NCI-H1694 (cell line): ENCODE measurements at places on chromosomes 4 and X.

DNA sequence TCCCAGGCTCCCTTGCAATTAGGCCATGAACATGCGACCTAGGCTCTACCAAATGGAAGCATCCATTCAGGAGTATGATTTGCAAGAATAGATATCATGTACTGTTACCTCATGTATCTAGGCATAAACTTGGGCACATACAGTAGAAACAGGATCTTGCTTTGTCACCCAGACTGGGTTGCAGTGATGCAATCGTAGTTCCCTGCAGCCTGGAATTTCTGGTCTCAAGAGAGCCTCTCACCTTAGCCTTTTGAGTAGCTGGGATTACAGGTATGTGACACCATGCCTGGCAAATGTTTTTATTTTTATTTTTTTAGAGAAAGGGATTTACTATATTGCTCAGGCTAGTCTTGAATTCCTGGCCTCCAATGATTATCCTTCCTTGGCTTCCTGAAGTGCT, 994.2 kb downstream of the ADGRL3 start:
- DNase-seq, result no peak

DNA sequence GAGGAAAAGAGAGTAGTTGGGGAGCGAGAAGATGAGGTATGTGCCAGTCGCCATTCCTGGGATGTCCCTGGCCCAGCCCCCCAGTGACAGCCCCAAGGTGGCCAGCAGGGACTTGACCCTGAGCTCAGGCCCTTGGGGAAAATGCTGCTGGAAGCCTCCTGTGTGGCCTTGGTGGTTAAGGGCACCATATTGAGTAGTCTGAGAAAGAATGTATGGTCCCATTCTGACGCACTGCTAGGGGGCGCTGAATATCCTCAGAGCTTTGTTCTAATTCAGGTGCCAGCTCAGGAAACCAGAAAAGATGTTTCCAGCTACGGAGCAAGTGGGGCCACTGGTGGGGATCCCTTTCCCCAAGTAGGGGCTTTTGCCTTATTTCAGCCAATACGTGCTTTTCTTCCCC, 14.0 kb upstream of the UBA6 start:
- no peak for DNase-seq

DNA sequence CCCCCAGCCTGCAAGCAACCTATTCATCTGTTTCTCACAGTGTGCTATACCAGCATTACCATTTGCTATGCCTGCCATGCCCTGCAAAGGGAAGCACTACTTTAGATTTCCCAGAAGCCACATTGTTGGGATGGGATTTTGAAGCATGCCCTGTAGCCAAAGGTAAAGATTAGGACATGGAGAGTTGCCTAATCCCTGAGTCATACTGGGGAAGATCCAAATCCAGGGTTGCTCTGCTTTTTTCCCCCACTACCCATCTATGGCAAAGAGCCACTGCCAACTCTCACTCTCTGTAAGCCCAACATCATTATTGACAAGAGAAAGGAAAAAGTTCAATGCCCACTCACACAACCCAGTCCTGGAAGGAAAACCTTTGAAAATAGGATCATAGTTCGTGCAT, 36.7 kb upstream of the TMEM164 start:
- no peak for DNase-seq

DNA sequence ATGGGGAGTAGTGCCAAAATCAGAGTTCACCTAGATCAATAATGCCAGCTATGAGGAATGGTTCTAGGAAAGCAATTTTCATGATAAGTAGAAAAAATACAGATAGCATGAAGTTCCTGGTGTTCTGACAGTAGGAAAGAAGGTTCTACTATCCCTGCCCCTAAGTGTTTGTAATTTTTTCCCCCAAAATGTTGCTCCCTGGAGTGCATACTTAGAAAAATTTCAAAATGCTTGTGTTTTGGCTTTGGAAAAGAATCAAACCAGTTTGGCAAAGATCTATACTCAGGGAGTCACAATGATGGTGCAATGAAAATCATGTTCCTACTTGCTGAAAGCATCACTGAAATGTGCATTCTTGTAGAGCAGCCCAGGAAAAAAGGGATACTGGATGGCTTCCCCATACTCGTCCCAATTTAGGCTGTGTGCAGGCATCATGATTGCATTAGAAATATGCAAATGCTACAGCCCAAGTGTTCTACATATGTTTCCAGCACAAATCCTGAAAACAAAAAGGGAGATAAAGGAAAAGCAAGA, 74.7 kb downstream of the LPAR4 start:
- no peak for DNase-seq

GRCh38 chr4:164718827-164719226, 35.1 kb upstream of the SMIM31 start:
- no peak for DNase-seq

DNA sequence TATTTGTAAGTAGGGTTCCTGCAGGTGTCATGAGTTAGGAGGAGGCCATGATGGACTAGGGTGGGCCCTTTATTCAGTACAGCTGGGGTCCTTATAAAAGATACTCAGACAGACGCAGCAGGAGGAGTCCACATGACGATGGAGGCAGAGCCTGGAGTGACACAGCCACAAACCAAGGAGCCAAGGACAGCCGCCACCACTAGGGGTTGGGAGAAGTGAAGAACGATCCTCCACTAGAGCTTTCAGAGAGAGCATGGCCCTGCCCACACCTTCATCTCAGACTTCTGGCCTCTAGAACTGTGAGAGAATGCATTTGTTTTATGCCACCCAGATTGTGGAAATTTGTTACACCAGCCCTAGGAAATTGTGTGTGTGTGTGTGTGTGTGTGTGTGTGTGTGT, 31.1 kb downstream of the JAKMIP1 start:
- no peak for DNase-seq

- DNase-seq, result no peak
Measured at GRCh38 chrX:138638996-138639395, 72.5 kb downstream of the FGF13 start.

- DNase-seq, result no peak
Measured at GRCh38 chr4:7808752-7809151, 130.9 kb downstream of the AFAP1 start.

GRCh38 chr4:13328591-13328990, 155.5 kb downstream of the RAB28 start:
- DNase-seq, result no peak

DNA sequence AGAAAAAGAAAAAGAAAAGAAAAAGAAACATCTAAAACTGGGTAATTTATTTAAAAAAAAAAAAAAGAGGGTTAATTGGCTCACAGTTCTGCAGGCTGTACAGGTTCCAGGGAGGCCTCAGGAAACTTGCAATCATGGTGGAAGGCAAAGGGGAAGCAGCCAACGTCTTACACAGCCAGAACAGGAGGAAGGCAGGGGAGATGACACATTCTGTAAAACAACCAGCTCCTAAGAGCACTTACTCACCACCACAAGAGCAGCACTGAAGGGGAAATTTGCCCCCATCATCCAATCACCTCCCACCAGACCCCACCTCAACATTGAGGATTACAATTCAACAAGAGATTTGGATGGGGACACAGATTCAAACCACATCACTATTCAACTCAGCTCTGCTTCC, 36.8 kb upstream of the TMEM184C start:
- no peak for DNase-seq

DNA sequence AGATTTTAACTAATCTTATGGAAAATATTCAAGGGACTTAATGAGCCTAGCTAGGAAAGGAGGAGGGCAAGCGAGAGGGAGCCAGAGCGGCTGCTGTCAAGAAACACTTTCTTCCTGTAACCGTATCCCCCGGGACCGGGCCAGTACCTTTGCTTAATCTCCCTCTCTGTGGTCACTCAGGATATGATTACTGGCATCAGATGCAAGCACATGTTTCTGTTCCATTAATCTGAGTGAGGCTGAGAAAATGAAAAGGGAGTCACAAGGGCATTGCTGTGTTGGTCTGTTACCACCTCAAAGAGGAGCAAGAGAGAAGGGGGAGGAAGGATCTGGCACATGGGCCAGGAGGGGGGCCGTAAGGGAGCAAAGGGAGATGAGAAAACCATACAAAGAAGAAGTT, 356.7 kb upstream of the GATB start:
- DNase-seq, result no peak

- no peak for DNase-seq
Measured at GRCh38 chr4:113007151-113007550, 42.3 kb upstream of the ANK2 start.

- no peak for DNase-seq
Measured at GRCh38 chr4:67581208-67581857, 22.8 kb downstream of the STAP1 start.

- DNase-seq, result no peak
Measured at GRCh38 chr4:69054578-69055200, 41.6 kb upstream of the UGT2B7 start.

GRCh38 chrX:56025872-56026571, 206.1 kb upstream of the KLF8 start:
- no peak for DNase-seq

- DNase-seq, result no peak
Measured at GRCh38 chr4:122764821-122765215, 32.3 kb downstream of the BBS12 start.

- no peak for DNase-seq
Measured at GRCh38 chrX:134936542-134936941, 54.2 kb upstream of the SMIM10 start.

GRCh38 chr4:104735174-104735573, 240.5 kb upstream of the CXXC4 start:
- DNase-seq, result no peak

DNA sequence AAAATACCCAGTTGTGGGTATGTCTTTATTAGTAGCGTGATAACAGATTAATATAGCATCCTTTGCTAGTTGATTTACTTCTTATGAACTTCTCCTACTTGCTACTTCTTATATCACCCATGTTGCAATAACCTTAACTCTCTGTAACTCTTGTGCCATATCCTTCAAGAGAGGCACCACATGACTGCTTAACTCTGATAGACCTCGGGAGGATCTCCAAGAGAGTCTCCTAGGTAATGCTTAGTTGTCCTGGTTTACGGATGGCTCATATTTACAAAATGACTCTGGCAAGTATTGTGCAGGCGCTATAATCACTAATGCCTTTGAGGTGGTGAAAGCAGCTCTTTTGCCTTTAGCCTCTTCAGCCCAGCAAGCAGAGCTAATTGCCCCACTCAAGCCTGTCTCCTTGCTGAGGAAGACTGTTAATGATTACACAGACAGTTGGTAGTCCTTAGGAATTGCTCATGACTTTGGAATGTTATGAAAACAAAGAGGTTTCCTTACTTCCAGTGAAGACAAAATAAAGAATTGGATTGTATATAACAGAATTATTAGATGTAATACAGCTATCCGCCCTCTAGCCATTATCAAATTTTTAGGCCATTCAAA, 1305.8 kb downstream of the PCDH7 start:
- no peak for DNase-seq

DNA sequence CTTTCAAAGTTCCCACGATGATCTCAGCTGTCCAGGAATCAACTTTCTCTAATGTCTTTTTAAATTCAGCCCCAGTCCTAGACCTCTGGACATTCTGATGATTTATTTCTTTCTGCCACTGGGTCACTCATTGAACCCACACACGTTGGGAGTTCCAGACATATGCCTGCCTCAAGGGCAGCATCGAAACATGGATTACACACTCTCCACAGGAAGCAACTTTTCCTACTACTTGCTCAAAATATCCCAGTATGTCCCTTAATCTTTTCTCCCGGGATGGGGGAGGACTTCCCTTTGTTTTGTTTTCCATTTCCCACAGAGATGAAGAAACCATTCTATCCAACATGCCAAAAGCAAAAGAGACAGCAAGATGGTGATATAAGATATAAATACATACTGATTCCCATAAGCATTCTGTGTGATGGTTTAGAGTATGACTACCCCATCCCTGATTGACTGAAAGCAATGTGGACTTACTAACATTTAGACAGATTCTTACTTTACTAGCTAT, 79.8 kb upstream of the PPARGC1A start:
- no peak for DNase-seq

GRCh38 chr4:118881512-118882146, 7.0 kb upstream of the SYNPO2 start:
- DNase-seq, result no peak

GRCh38 chrX:129091097-129091496, 432.2 kb downstream of the SMARCA1 start:
- DNase-seq, result no peak

GRCh38 chr4:8019396-8020365, 80.0 kb upstream of the AFAP1 start:
- peak; percentile 24 for DNase-seq

DNA sequence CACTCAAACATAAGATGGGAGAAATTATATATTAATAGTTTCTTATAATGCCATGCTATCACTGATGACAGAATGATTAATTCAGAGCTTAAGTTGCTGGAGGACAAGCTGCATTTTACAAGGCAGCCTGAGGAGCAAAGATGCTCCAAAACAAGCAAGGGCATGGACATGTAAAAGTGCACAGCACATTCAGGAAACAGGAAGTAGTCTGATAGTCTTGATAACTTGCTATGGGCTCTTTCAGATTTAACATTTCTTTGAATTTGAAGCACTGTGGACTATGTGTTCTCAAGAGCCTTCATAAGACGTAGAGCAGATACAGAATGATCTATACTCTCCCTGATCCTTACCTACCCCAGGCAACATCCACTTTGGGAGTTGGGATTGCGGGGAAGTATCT, 50.0 kb downstream of the AMMECR1 start:
- DNase-seq, result no peak

GRCh38 chr4:90293320-90293719, 166.1 kb downstream of the CCSER1 start:
- DNase-seq, result no peak

- DNase-seq, result no peak
Measured at GRCh38 chr4:147550626-147551246, 66.5 kb upstream of the TMEM184C start.

DNA sequence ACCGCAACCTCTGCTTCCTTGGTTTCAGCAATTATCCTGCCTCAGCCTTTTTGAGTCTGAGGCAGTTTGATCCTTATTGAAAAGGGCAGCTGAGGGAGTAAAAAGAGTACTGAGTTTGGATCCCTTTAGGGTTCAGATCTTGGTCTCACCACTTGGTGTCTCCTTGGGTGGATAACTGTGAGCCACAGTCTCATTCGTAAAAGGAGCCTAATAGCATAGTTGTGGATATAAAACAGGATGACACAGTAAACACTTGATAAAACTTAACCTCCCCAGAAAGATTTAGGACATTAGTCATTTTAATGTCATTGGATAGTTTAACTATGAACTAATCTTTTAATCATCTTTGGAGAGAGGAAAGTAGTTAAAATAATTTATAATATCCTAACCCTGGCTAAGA, 173.0 kb downstream of the ANK2 start:
- DNase-seq, result no peak

- no peak for DNase-seq
Measured at GRCh38 chr4:31100536-31100935, 380.4 kb downstream of the PCDH7 start.

GRCh38 chrX:103344606-103345005, 11.7 kb upstream of the TCEAL9 start:
- no peak for DNase-seq

GRCh38 chrX:150088042-150088441, 149.8 kb upstream of the EOLA2 start:
- no peak for DNase-seq
